Iris pigment epithelial cell (primary cell): ENCODE measurements at places on chromosomes 6 and 20.

DNA sequence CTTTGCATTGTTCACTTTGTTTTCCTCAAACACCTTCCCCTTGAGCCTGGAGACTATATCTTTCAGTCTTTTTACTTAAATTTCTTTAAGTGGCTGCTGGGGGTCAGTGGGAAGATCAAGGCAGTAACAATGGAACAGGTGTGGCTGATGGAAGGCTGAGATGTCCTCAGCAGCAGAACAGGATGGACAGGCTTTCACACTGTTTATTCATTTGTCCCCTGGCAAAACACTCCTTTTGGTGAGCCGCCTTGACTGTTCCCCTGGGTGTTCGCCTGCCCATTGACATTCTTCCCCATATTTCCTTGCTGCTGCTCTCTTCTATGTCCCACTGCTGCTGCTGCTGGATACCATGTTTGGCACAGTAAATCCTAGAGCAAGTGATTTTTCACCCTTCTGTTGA is 38.1 kb downstream of the RNF144B start:
- no peak for DNase-seq

DNA sequence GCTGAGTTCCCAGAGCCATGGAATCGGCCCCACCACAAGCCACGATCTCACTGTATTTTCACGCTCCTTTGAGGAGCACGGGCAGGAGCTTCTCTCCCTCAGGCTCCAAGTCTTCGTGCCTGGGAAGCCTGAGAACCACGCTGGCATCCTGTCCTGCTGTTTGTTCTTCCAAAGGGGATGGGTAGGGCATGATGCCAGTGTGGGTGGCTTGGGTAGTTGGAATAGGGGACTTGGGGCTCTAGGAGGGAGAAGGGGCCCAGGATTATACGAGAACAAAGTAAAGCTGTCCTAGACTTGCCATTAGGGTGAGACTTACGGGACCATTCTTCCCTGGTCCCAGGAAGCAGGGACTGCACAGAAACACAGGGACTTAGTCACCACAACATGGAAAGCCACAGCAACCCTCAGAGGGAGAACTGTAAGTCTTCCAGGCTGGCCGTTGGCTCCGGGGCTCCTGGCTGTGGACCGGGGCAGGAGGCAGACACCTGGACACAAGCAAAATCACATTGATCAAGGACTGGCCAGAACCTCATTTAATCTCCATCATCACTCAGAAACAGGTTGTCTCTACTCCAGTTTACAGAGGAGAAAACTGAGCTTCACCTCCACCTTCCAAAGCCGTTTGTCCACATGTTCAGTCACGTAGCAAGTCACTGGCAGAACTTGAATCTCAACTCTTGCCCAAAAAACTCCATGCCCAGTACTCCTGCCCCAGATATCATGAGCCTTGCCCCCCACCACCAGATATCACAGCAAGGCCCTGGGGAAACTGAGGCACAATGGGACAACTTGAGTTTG is 1.3 kb downstream of the CCN5 start:
- DNase-seq, result no peak

DNA sequence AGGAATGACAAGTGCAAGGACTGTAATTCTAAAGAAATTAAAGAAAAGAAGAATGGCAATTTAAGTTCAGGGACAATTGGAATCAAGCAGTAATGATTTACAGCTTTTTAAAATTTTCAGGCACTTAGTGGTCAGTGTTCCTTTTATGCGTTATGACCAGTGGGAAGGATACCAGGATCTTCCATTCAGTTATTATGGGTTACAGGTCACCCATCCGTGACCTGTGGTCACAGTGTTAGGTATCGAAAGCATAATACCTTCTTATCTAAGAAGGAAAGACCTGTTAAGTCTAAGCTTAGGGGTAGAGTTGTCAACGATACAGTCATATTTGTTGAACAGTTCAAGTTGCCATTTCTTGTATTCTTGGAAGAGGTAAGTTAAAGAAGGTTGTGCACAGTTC is 253.8 kb downstream of the LAMA2 start:
- no peak for DNase-seq

- no peak for DNase-seq
Measured at GRCh38 chr6:124008000-124008987, 204.6 kb downstream of the NKAIN2 start.

DNA sequence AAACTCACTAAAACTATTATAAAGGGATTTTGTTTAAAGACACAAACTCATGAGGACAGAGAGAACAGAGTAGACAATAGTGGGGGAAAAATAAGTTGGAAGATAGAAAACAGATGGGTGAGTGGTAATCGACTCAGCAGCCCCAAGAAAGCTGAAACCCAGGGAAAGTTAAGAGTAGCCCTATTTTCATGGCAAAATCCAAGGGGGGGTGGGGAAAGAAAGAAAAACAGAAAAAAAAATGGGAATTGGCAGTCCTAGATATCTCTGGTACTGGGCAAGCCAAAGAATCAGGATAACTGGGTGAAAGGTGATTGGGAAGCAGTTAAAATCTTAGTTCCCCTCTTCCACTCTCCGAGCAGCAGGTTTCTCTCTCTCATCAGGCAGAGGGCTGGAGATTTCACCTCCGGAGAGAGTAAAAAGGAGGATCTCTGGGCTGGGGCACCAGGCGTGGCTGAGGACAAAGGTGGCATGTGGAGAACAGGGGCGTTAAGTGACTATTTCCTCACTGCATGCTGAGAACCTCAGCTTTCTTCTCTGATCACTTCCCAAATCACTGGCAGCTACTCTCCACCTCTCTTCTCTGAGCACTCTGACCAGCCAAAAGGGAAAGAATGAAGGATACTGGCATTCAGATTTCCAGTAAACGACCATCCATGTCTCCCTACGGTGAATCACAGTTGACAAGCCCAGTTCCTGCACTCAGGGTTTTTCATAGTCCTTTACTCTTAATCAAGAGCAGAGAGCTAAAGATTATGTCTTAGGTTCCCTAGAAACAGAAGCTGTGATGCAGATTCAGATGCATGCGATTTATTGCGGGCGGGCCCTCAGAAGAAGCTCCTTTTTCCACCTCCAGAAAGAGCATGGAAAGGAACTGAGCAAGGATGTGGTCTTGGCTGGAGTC is 7.3 kb upstream of the RNF24 start:
- DNase-seq, result no peak

GRCh38 chr20:31568041-31568731 is 36.9 kb upstream of the ID1 start:
- peak; percentile 55 for DNase-seq

GRCh38 chr20:43372051-43372450 is 85.6 kb upstream of the SRSF6 start:
- DNase-seq, result no peak

DNA sequence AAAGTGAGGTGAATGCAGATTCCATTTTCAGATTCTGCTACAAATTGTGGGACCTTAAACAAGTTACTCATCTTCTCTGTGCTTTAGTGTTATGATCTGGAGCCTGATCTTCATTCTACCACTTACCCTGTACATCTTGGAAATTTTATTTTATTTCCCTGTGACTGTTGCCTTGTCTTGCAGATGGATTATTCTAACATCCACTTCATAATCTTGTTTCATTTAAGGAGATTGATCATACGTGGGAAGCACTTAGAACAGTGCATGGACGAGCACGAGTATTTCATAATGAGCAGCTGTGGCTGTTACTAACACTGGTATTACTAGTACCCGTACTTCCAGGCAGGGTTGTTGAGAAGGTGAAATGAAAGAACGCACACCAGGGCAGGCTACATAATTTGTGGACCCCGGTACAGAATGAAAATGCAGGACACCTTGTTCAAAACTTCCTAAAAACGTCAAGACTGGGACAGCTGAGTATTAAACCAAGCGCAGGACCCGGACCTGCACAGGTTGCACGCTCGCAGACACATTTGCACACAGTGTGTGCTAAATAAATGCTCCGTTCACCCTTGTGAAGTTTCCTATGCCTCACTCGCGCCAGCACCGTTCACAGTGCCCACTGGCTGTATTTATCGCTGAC is 535 bp upstream of the CCDC170 start:
- no peak for DNase-seq

DNA sequence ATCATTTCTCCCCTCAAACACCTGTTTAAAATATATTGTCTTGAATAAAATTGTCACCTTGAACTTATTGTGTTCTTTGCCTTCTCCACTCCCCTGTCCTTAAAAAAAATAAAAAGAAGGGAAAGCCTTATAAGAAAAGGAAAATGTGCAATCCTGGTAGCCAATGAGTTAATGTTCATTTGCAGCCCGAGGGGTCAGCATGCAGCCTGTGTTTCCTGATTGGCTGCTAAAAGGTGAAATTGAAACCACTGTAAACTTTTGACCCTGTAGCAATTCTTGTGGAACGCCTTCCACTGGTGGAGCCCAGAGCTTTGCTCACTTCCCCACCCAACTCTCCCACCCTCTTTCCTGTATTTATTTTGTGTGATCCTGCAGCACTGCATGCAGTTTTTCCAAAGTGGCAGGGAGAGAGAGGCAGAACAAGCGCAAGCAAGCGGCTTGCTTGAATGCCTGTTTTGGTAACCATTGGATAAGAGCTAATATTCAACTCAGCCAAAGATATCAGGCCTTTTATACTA is 74.9 kb downstream of the NCOA3 start:
- peak; percentile 91 for DNase-seq

GRCh38 chr20:51513545-51513944 is 29.0 kb downstream of the NFATC2 start:
- DNase-seq, result no peak

- DNase-seq, result no peak
Measured at GRCh38 chr20:48615871-48616270, 211.9 kb downstream of the PREX1 start.

- DNase-seq, result no peak
Measured at GRCh38 chr6:166433096-166433495, 50.4 kb upstream of the MPC1 start.

DNA sequence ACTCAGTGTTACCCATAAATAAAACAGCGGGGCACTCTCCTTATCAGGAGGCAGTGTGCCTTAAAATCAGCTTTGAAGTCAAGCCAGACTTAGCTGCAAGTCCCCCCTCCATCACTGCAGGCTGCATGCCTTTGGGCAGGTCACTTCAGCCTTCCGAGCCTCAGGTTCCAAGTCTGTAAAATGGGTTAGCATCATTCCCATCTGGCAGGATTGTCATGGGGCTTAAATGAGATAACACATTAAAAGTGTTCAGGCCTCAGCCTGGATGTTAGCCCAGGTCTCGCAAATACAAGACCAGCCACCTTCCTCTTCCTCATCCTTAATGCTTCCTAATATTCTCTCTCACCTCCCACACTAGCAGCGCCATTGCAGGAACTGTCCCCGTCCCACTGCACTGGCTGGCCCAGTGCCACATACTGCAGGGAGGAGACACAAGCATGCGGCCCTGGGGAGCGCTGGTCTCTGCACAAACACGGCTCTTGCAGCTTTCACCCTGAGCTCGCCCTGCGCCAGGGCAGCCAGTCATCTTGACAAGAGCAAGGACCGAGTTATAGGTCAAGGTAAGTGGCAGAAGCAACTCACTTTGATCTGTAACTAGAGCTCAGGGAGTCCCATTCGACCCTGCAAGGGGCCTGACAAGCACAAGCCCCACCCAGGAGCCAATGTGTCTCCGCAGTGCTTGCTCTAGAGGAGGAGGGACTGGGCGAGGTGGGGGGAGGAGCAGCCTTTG is 564.6 kb upstream of the AGPAT4 start:
- DNase-seq, result no peak

DNA sequence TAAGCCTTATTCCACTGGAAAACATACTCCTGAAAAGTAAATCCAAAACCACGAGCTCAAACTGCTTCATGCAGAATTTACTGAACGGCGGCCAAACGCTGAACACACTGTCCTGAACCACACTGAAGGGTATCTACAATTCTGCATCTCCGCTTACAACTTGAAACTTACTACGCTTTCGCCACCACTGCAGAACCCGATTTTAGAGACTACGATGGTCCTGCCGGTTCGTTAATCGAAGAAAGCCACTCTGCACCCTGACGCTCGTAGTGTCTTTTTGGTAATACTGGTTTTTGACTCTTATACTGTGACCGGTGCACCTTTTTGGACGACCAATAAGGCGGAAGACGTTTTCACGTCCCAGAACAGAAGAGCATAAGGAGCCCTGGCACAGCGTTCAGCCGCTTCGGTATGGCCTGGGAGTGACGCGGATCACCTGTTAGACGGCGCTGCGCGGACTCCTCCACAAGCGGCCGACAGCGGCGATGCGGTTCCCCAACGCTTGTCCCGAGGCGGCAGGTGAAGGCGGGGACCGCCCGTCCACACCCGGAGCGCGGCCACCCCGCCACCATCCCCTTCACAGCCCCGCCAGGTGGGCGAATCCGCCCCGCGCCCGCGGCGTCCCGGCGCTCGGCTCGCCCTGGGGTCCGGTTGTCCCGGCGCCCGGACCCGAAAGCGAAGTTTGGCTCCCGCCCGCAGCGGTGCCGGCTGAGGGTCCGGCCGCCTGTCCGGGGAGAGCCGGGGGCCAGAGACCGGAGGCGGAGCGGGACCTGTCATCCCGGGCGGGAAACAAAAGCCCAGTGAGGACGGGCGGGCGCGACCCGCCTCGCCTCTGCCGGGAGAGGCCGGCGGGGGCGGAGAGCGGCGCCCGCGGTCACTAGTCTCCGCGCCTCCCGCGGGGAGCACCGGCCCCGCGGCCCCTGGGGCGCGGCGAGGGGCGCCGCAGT is 784 bp downstream of the FKBP5 start:
- DNase-seq, result peak; percentile 54

DNA sequence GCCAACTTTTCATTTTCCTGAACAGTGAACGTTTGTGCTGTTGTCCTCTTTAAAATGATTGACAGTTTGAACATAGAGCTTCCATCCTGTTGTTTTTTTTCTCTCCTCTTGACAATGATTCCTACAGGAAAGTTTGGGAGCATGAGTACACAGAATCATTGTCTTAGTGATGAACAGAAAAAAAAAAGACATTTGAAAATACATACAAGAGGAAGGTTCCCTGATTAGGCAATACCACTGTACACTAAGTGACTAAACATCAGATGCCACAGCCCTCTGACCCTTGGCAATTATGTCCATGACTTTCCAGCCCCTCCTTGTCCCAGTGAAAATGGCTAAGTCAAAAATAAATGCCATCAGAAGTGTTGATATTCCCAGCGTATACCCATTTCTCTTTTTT is 71.5 kb downstream of the RTN4IP1 start:
- DNase-seq, result peak; percentile 22

- no peak for DNase-seq
Measured at GRCh38 chr6:13834790-13835189, 20.4 kb upstream of the MCUR1 start.

- DNase-seq, result no peak
Measured at GRCh38 chr6:15386756-15387112, 140.9 kb downstream of the JARID2 start.

- DNase-seq, result peak; percentile 66
Measured at GRCh38 chr6:75024828-75025227, 181.0 kb downstream of the COL12A1 start.

DNA sequence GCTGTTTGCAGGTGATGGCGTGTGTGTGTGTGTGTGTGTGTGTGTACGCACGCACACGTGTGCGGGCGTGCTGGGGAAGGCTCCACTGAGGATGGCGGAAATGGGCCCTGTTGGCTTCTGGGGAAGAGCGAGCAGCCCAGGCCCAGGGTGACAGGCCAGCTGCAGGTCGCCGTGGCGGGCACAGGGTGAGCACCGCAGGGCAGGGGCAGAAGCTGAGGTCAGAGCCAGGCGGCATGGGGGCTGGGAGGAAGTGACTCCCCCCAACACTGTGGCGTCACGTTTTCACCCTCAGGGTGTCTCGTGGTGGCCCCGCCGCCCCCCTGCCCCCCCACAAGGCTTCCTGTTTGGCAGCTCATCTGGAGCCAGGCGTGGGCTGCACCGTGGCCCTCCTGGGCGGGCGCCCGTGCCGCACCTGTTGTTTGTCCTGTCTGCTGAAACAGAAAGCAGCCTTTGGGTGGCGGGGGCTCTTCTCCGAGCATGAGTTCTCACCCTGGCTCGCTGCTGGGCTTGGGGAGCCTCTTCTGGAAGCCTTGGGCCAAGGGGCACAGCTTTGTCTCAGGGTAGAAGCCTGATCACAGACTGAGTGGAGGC is 7.1 kb downstream of the RBM38 start:
- no peak for DNase-seq

GRCh38 chr6:99016355-99016754 is 68.6 kb upstream of the FBXL4 start:
- DNase-seq, result peak; percentile 94
